ENCODE measurements at places on chromosomes 7 and 10.

DNA sequence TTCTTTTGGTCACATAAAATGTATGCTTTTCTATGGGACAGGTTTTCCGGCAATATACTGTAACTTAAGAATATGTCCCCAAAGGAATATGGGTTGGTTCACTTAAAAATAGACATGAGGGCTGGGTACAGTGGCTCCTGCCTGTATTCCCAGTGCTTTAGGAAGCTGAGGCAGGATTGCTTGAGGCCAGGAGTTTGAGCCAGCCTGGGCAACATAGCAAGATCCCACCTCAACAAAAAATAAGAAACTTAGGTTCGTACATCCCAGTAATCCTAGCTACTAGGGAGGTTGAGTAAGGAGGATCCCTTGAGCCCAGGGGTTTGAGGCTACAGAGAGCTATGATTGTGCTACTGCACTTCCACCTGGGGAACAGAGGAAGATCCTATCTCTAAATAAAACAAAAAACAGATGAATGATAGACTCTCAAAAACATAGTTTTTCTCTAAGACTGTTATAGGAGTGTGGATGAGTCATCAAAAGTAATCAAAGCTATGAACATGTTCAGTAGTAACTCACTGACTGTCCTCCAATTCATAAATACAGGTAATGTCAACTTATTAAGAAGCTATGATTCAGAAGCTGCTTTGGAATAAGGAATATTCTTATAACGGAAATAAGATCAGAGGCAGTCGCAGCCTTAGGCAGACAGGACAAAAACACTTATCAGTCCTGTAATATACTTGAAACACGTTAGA lies 2.6 kb upstream of the SEC31B start:
- DNase-seq, result no peak

DNA sequence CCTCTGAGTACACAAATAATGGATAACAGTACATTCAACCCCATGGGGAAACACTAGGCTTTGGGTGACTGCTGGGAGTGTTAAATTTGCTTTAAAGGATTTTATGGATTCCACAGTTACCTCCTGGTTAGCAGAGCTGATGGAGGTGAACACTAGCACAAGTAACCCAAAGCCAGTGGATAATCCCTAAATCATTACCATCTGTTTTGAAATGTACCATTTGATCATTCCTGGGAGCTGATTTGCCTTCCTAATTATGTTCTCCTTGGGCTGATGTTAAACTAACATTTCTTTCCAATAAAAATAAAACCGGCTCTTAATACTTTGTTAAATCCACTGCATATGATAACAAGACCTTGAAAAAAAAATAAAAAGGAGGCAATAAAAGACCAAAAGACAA lies 493.9 kb downstream of the PLXNA4 start:
- DNase-seq, result no peak

GRCh38 chr10:29055101-29055500 lies 233.8 kb upstream of the LYZL1 start:
- no peak for DNase-seq

DNA sequence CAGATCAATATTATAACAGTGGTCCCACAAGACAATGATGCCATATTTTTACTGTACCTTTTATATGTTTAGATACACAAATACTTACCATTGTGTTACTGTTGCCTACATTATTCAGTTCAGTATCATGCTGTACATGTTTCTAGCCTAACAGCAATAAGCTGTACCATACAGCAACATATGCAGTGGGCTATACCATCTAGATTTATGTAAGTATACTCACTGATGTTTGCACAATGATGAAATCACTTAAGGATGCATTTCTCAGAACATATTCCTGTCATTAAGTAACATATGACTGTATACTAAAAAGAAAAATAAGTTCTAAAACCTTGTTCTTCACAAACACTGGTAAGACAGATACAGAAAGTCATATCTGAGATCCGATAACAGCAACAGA lies 468.6 kb upstream of the SEMA3A start:
- no peak for DNase-seq

GRCh38 chr10:24465891-24466818 lies 257.2 kb downstream of the KIAA1217 start:
- no peak for DNase-seq

DNA sequence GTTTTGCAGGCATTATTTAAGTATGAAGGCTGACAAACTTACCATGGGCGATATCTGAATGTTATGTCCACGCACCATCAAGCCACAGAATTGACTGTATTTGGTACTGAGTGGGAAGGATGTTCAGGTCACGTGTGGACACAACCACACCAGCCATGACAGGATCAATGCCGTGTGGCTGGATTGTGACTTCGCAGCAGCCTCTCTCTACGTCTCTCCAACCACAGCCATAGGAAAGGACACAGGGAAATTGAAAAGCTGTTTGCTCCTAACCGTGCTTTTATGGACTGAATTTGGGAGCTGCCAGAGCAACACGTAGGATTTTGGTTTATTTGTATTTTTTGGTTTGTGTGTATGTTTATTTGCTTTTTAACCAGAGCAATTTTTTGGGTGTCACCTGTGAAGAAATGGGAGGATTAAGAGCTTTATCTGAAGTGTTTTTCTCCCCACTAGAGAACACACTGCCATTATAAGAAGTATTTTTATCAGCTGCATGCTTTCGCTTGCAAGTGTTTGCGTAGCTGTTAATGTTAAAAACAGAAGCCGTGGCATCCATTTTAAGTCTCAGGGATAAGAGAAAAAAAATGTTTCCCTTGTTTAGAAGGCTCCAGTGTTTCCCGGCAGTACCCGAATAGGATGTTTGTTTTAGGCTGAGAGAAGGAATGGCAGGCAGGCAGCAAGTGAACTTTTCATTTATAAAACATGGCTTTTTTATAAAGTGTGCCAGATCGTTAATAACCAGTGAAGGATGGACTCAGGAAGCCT lies 401.1 kb upstream of the NFE2L3 start:
- no peak for DNase-seq

DNA sequence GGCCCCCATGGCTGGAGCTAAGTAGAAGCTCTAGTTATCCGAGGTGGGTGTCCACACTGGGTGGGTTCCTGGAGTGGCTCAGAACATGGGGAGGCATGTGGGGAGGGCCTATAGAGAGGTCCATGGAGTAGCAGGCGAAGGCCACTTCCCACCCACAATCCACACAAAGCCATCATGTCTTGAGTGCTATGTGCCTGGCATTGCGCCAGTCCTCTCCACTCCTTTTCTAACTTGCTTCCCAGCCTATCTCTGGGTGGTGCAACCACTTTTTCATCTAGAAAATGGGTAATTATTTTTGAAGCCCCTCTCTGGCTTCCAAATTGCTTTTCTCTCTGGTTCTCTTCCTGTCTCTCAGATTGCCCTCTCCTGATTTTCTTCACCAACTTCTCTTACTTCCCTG lies 263.6 kb downstream of the PHTF2 start:
- DNase-seq, result no peak

- DNase-seq, result no peak
Measured at GRCh38 chr7:46168671-46169383, 247.8 kb upstream of the IGFBP3 start.

DNA sequence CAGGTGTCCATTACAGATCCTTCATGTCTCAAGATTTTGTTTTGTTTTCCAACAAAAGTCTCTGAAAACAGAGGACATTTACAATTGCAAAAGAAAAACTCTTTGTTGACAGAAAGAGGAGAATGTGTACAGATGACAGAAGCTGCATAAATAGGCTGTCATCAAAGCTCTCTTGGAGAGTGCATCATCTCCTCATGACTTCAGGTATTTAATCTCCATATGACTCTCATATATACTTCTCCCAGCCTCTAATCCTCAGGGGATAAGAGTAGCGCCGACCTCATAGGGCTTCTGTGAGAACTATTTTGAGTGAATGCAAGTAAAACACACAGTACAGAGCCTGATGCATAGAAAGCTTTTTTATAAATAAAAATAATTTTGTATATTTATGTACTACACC lies 48.1 kb upstream of the SEPTIN7 start:
- DNase-seq, result no peak

DNA sequence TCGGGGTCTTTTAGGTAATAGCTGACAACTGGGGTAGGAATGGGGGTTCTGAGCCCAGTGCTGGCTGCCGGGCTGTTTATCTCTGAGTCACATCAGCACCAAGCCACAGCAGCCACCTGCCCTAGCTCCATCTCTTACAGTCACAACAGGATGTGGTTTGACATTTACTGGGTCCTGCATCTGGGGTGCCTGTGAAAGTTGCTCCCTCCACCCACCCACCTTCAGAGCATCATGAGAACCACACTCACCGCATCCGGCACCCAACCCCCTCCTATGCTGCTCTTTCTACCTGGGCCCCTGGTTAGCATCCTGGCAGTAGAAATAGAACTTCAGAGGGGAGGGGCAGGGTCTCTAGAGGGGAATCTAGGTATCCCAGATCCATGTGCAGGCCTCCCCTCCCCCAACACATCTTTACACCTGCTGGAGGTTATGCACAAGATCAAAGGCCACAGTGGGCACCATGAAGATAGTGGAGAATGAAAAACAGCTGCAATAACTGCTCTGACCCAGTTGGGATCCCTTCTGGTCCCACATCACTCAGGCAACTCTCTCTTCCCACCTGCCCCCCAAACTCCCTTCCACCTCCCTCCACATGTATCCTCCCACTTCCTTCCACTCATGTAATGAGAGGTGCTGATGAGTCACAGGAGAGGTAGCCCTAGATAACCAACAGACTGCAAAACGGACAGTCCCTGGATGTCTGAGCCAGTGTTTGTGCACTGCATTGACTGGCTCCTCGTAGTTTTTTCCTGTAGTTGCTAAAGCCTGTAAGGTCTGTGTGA lies 38.2 kb downstream of the PRSS2 start:
- DNase-seq, result peak; percentile 98

GRCh38 chr7:75621124-75621523 lies 117.6 kb downstream of the HIP1 start:
- no peak for DNase-seq

DNA sequence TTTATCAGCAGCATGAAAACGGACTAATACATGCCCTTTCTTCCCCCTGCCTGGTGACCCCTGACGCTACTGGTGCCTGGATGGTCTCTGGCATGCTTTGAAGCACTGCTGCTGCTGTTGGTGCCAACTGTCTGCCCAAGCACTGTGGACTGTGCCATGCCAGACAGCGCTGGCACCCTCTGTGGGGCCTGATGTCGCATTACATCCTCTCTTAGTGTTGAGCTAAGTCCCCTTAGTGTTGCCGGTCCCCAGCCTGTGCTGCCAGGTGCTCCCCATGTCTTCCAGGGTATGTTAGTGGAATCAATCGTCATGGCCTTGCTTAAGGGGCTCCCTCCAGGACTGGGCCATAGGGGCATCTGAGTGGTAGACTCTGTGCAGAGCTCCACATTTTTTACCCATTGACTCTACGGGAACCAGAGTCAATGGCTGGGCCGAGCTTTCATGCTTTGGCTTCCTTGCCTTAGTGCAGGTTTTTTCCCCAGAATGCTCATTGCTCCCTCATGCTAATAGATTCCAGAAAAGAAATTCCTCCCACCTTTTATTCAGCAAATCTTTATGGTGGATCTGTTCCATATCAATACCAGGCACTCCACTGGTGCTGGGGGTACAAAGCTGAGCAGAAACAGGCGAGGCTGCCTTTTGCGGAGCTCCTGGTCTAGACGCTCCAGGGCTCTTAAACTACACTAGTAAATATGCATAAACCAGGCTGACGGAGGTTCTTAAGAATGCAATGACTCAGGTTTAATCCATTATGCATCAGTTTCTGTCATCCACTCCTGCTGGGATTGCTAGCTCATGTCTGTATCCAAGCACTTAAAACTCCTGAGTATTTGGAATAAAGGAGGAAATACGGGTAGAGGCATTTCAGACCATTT lies 21.8 kb upstream of the MRC1 start:
- no peak for DNase-seq

DNA sequence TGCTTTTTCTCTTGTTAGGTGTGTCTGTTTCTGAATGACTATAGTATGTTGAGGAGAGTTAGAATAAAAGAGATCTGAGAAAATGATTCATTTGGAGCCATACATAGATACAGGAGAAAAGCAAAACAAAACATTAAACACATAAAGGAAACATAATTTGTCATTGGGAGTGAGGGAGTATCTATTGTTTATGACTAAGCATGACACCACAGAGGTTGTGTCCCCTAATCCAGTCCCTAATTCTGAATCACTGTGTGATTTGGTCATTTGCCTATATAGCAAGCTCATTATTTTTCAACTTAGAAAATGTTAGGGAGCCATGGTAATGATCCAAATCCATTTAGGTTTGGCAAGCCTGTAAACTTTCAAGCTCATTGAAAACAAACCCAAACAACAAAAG lies 132.3 kb upstream of the BMPER start:
- no peak for DNase-seq

- no peak for DNase-seq
Measured at GRCh38 chr10:34918060-34918775, 103.1 kb upstream of the PARD3 start.

DNA sequence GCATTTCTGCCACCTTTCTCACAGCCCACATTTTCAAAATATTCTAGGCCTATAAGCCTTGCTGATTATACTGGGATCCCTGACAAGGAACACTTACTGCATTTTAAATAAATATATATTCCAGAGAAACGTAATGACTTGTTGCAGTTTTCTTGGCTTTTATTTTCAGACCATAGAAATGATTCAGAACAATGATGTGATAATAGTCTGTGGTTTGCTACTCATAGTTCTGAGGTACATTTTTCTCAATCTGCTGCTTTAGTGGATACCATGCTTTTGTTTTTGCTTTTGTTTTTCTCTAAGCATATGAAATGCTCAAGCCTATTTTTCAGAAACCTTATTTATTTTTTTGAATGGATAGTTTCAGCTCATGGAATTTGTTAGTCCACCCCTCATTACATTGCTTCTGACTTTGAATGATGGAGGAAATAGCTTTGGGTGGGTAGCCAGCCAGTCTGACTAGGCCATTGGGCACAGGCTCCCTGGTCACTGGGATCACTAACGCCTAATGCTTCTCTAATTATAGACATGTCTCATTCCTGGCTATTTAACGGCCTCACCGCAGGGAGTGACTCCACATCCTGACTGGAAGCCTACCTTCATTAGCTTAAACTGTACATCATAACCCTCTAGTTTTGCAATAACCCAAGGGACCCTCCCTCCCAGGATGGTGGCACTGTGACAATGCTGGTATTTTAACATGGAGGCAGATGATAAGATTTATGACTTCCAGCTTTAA lies 66.1 kb downstream of the MBL2 start:
- DNase-seq, result no peak

DNA sequence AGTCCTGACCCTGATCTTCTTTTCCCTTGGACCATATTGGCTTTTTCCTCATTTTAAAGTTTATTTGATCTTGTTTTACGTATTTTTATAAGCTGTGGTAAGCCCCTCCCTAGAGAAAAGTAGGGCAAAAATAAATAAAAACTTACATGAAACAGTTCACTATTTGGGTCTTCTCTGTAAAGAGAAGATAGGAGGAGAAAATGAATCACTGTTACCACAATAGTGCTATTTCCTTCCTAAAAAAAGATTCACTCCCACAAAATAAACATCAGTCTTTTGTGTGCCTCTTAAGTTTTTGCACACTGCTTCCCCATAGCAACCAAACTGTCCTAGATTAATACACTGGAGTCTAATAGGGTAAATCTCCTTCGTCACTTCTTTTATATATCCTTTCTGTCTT lies 1.4 kb upstream of the SVIL start:
- no peak for DNase-seq
